Stimulated activated CD8-positive, alpha-beta memory T cell treated with anti-CD3 and anti-CD28 coated beads, Interleukin-15, amount 100 ng/mL, for 4 hours (primary cell): ENCODE measurements at places on chromosomes 6 and 20.

- no peak for DNase-seq
These were observed 188.3 kb upstream of the MARCKS start for GRCh38 chr6:113668641-113669408.

- no peak for DNase-seq
These were observed 37.4 kb downstream of the ANGPT4 start for GRCh38 chr20:878511-879307.

GRCh38 chr6:142395266-142395665, 93.5 kb downstream of the ADGRG6 start:
- DNase-seq, result no peak

GRCh38 chr6:14354919-14355572, 237.5 kb downstream of the CD83 start:
- DNase-seq, result no peak

DNA sequence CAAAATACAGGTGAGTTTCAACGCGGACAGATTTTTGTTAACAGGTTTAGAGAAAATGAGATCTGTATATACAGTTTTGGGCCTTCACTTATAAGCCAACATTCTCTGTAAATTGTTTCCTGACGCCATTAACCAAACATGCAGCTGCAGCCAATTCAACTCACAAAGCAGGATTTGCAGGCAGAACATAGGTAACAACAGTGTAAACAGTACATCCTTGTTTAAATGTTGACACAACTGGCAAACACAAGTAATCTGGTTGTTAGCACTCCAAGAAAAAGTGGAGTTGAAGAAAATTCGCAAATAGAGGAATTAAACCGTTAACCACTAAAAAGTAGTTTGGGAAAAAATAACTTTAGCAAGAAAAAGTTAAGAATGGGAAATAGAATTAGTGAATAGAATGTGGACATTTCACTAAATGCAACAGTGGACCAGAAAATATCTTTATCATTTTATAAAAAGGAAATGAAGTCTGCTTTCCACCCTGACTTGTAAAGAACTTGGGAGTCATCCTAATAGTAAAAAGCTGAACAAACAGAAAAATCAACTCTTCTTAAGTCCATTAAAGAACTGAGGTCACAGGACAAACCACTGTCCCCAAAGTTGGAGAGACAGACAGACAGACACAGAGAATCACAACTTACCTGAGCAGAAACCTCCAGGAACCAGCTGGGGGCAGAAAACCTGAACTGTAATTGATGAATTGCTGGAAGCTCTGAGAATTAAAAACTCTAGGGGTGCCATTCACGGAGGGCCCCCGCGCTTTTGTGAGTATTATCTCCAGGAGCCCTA, 10.1 kb downstream of the SMIM28 start:
- DNase-seq, result no peak

DNA sequence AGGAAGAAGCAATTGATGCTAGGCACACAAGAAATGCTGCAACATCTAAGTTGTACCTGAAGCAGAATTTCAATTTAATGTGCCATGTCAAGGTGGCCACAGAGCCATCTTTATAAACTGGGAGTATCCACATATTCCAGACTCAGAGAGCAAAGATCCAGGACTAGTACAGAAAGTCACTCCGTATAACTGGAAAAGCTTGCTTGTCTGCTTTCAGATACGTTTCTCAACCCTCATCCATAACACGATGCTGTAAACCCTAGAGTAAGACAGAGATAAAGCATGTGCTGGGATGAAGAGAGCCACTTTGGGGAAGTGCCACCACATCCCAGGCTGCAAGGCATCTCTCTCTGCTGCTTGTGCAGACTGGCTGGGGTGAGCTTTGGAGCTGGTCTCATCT, 134.7 kb downstream of the PACRG start:
- DNase-seq, result no peak

GRCh38 chr6:154161689-154162088, 122.6 kb downstream of the OPRM1 start:
- DNase-seq, result no peak

- peak; percentile 68 for DNase-seq
These were observed 33.2 kb downstream of the NT5E start for GRCh38 chr6:85482905-85483700.

DNA sequence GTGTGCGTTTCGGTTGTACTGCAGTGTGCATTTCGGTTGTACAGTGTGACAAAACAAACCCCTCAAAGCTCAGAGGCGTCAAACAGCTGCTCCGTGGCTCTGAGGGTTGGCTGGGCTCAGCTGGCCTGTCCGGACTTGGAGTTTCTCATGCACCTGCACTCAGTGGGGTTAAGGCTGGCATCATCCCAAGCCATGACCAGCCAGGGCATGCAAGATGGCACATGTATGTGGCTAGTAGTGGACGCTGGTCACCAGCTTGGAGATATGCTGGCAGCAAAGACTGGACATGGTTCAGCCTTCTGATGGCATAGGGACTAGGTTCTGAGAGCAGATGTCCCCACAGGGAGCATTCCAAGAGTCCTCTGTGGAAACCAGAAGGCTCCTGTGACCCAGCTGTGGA, 187.2 kb downstream of the CDH4 start:
- no peak for DNase-seq

GRCh38 chr6:4773181-4773580, 3.0 kb upstream of the CDYL start:
- DNase-seq, result no peak

DNA sequence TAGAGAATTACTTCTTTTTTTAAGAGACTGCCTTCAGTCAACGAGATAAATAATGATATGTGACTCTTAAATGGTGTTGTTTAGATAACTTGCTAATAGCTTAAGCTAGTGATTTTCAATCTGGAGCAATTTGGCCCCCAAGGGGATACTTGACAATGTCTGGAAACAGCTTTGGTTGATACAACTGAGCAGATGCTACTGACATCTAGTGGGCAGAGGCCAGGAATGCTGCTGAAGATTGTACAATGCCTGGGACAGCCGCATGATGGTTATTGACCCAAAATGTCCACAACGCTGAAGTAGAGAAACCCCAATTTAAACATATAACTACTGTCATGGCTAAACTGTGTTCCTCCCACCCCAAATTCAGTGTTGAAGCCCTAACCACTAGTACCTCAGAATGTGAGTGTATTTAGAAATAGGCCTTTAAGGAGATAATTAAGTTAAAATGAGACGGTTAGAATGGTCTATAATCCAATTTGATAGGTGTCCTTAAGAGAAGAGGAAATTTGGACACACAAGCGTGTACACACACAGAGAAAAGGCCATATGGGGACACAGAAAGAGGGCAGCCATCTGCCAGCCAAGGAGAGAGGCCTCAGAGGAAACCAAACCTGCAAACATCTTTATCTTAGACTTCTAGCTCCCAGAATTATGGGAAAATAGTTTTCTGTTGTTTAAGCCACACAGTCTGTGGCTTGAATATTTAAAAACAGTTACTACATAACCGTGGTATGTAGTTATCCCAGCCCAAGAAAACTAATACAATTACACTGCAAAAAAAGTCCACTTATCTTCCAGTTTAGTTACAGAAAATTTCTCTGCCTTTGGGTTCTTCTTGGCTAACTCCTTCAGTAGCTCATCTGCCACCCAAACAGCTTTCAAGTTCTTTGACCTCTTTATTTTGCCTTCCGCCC, 22.2 kb downstream of the RWDD2A start:
- DNase-seq, result peak; percentile 20

DNA sequence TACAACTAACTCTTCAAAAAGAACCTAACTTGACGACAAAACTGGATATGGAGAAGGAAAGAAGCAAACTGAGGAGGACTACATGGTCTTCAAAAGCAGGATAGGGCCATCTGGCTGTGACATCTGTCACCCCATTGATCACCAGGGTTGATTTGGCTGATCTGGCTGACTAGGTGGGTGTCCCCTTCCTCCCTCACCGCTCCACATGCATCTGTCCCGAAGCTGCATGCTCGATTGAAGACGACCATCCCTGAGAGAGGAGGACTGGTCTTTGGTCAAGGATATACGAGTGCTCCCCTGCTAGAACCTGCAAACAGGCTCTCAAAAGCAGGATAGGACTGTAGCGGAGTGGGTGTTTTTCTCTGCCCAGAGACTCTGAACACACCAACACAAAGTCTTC, 21.7 kb downstream of the CPNE1 start:
- no peak for DNase-seq

DNA sequence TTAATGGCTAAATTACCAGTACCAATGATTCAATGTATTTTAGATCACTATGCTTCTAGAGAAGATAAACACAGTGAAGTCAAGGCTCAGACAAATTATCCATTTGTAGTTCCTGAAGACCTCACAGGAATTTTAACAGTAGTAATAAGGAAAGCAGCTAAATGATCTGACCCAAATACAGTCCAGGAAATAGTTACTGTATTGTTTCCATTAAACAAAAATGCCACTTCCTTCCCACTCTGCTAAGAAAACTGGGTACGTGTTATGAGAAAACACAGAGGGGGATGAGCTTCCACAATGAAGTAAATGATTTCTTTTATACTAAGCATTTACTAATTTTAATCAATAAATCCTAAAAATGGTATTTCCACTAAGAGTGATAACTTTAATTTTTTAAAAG, 127.9 kb downstream of the CDK19 start:
- no peak for DNase-seq

DNA sequence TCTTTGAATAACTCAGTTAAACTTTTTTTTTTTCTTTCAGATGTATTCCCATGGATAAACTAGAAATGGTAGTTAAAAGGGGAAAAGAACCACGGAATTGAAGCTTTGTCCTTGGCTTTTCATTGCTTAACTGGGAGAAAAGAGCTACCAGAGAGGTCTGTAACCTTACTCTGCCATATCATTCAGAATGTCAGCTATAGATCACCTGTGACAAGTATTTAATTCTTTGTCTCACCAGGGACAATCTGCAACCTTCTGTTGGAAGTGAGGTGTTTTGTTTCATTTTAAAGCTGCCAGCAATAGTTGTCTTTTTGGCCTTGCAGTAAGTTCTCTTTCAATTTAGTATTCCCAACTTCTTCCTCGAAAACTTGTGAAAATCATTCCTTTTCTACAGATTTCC, 618.4 kb downstream of the FRK start:
- no peak for DNase-seq

DNA sequence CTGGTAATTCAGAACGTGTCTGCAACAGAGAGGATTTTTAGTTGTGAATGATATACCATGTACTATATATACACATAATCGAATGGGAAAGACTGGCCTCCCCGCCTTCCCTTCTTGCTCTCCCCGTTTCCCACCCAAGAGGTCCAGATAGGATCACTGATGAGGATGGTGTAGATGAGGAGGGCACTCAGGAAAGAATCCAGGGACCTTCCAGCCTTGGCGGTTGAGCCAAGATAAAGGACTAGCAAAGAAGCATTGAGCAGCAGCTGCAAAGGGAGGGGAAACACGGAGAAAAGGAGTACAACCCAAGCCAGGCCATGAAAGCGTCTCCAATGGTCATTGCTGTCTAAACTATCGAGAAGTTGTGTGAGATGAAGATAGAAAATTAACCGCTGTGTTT, 84.0 kb upstream of the EXOC2 start:
- DNase-seq, result no peak

- peak; percentile 53 for DNase-seq
These were observed 96.7 kb upstream of the BACH2 start for GRCh38 chr6:90393232-90393884.

DNA sequence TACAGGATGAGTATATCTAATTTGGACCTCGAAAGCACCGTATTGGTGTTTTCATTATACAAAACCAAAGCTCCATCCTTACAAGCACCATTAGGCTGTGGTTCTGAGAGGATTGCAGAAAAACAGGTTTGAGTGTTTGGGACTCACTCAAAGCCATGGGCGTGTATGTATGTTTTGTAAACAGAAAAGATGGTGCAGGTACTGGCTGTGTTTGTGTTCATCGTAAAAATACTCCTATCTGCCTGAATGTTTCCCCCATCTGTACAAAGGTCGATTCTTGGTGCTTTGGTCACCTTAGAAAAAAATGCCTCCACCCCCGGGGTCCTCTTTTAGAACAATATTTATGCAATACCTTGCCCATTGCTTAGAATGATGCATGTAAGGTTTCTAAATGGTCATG, 286.6 kb downstream of the TSHZ2 start:
- no peak for DNase-seq

GRCh38 chr20:48846516-48847492, 19.0 kb upstream of the PREX1 start:
- DNase-seq, result no peak

- DNase-seq, result no peak
These were observed 33.4 kb downstream of the TTLL9 start for GRCh38 chr20:31903627-31904386.
